ENCODE measurements at places on chromosomes 5 and 9.

DNA sequence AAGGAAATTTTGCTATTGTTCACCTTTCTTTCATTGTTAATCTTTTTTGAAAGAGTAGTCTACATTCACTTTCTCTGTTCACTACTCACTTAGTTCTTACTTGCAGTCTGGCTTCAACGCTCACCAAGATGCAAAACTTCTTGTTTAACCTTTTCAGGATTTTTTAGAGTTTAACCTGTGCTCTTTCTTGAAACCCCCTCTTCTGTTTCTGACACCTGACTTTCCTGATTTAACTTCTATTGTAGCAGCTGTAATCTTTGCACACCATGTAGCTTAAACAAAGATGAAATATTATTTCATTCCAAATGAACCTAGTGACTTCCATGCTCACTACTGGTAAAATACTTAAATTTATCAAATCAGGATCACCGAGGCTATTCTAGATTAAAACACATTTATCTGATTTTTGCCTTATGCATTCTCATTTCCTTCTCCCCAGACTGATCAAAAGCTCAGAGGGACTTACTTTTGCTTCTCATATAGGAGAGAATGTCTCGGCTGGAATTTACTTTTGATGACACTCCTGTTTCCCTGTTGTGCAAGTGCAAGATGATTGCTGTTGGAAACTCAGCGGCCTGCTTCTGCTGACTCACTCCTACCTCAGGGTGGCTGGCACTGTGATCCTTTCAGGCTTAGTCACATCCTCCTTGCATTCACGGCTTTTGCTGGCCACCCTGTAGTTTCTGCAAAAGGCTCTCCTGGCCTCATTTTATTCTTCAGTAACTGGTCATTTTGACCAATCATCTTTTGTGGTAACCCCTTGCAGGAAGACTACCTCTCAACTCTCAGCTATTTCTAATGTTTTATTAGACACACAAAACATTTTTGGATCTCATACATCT lies 109.3 kb upstream of the IFNE start:
- DNase-seq, result peak; percentile 97

DNA sequence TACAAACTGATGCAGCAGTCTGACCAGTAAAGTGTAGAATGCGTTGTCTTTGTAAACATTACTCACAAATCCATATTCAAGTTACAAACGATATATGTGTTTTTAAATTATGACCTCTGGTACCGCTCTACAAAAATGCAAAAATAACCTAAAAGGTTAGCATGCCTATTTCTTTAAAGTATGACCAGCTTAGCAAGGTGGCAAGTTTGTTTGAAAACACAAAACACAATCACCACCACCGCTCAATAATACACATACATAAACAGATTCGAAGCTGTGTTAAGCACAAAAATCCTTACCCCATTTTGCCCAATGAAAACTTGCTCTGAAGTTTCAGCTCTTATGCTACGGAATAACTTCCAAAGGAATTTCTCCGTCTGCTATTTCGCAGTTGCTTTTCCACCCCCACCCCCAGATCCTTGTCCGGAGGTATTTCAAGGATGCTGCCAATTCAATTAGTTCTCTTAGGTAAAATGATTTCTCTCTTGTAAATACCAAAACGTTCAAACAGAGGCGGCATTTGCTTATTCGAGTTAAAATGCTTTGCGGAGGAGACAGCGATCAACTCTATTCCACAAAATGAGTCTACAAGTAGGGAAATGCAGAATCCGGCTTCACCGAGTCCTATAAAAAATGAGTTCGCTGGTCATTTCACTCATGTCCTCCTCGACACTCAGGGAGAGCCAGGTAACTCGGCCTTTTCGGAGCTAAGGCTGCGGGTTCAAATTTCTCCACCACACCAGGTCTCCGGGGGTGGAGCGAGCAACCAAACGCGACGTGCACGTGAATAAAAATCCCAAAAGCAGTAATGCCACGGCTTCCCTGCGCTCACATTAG lies 1.2 kb downstream of the HOMER1 start:
- DNase-seq, result no peak

- no peak for DNase-seq
These were observed 12.1 kb upstream of the BOD1 start for GRCh38 chr5:173628501-173628900.

DNA sequence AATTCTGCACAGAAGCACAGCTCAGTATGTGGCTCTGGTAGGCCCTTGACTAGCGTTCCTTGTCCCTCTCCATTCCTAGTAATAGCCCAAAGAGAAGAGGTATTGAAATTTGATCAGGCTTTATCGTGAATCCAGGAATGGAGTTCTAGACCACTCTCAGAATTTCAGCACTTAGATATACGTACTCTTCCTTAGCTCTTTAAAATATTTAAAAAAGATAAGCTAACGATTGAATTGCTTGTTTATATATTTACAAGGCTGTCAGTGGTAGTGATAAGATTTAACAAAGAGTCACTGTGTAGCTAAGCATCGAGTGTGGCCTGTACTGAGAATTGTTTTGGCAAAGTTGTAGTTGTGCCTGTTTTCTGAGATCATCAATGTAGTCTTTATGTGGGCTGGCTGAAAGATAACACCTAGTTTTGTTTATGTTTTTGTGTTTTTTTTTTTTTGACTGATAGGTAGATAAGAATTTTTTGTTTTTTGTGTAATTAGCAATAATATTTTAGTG lies 2.5 kb downstream of the KIAA1958 start:
- DNase-seq, result no peak

DNA sequence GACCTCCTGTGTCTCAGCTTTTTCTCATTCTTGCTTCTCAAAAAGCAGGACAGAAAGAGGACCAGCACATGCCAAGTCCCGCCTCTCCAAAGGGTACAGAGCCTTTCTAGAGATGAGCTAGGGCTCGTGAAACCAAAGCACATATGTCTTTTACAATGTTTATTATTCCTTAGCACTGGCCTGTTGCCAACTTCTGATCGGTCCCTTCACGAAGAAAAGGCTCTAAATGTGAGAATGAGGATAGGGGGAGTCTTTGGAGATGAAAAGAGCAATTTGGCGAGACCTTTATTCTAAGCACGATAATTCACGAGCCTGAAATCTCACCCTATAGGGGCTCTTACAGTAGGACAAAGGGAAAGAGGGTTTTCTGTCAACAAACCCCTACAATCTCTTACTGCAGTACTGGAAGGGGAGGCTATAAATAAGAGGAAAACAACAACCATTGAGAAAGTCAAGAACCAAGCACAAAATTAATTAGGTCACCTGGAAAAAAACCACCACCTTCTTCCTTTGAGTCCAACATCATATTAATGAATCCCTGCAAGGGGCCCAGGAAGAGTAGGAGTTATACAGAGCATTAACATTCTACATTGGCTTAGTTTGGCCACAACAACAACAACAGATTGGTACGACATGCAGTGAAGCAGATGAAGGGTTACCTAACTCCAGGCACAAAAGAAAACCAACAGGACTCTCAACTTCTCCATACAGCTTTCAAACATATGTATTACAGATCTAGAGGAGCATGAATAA lies 309.5 kb downstream of the PDE4D start:
- no peak for DNase-seq

GRCh38 chr9:128787659-128788058 lies 606 bp downstream of the TBC1D13 start:
- no peak for DNase-seq

- DNase-seq, result no peak
These were observed 480 bp upstream of the PRDM12 start for GRCh38 chr9:130663977-130664250.

GRCh38 chr5:115683081-115683480 lies 57.2 kb upstream of the TMED7 start:
- DNase-seq, result no peak

All from fibroblast of gingiva (primary cell).